ENCODE measurements at places on chromosomes 7 and 10.
A peak's percentile ranks its signal among the peaks of the same experiment; 100 is the strongest.

DNA sequence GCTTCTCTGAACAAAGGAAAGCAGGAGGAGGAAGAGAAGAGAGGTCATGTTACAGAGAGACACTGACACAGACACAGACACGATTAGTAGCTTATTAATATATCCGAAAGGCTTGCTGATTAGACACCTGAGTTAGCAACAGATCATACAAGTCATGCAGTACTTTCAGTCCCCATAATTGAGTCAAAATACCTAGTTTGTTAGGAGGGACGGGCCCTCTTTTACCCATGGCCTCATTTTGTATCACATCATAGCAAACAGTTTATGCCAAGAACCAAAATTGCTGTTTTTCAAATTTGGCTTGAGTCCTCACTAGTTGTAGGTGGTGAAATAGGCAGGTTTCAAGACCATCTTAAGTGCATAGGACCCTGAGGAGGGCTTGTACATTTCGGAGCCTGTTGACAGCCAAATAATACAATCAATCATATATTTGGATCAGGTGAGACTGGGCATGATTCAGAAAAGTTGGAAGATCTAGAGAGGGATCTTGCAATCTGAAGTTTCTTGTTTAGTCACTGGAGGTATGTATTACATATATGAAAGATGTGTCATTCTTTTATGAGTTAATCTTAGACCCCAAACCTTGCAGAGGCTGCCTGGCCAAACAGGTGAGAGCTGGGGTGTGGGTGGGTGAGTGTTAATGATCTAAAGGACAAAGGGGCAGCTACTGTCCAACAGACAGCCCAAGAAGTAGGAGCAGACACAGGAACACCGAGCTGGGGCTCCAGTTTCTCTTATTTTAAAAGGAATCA is 65.4 kb downstream of the PRPF18 start:
- H3K27me3 ChIP-seq: no peaks in the 10 kb centered on the region
- H3K4me3 ChIP-seq: no peak overlapping the region
- no peaks in the 10 kb centered on the region for H3K36me3 ChIP-seq
- DNase-seq: no peak
- H3K27ac ChIP-seq: no peak overlapping the region

GRCh38 chr7:136496551-136496950 is 371.9 kb upstream of the CHRM2 start:
- H3K36me3 ChIP-seq: no peaks in the 10 kb centered on the region
- H3K27me3 ChIP-seq: no peaks in the 10 kb centered on the region
- no peaks in the 10 kb centered on the region for H3K4me1 ChIP-seq
- H3K4me3 ChIP-seq: no peak overlapping the region
- no peak for DNase-seq
- H3K27ac ChIP-seq: no peak overlapping the region

- H3K36me3 ChIP-seq: no peaks in the 10 kb centered on the region
- H3K27me3 ChIP-seq: no peaks in the 10 kb centered on the region
- H3K4me1 ChIP-seq: peaks cover 8% of the 10 kb centered on the region
- no peak overlapping the region for H3K27ac ChIP-seq
Measured at GRCh38 chr7:27921081-27921836, 181.3 kb downstream of the TAX1BP1 start.

DNA sequence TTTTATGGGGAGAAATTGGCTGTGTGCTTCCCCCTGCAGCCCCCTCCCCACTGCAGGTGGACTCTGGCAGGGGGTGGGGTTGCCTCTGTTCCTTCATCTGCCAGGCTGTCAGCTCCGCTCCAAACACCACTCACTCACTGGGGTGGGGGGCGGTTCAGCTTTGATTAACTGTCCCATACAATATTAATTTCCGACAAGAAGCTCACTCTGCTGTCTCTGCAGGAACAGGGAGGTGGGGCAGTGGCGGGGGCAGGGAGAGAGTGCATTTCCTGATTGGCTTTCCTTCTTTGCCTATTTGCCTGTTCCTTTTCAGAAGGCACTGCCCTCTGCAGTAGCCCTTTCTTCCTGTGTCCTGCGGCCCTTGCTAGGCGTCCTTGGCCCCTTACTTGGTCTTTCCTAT is 500.8 kb downstream of the PLXNA4 start:
- H3K4me3 ChIP-seq: no peak overlapping the region
- no peak for DNase-seq
- no peak overlapping the region for H3K27ac ChIP-seq
- no peaks in the 10 kb centered on the region for H3K27me3 ChIP-seq

DNA sequence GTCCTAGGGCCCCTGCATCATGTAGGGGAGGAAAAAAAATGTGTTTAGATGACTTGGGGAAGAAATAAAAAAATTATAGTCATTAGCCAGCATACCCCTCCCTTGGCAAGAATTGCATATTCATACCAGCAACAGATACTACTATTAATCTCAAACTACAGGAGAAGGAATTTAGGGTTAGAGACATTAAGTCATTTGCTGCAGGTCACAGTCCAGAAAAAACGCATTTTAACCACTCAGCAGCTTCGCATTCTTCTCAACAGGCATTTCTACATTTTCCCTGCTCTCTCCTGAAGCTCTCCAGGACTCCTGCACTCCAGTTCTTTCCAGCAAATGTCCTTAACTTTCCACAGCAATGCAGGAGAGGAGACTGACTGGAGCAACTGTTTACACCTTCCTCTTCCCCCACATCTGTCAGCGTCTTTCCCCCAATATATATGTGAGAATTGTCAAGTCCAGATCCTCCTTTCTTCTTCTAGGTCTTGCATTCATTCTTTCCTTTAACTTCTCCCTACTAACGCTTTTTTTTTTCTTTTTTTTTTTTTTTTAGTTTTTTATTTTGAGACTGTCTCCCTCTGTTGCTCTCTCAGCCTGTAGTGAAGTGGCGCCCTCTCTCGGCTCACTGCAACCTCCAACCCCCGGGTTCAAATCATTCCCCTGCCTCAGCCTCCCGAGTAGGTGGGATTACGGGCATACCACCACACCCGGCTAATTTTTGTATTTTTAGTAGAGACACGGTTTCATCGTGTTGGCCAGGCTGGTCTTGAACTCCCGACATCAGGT is 35.6 kb downstream of the PRPS1L1 start:
- no peaks in the 10 kb centered on the region for H3K4me1 ChIP-seq
- peak; percentile 10 for DNase-seq
- no peaks in the 10 kb centered on the region for H3K27me3 ChIP-seq
- no peaks in the 10 kb centered on the region for H3K36me3 ChIP-seq
- H3K27ac ChIP-seq: no peak overlapping the region
- H3K4me3 ChIP-seq: no peak overlapping the region

- no peaks in the 10 kb centered on the region for H3K36me3 ChIP-seq
- H3K27me3 ChIP-seq: no peaks in the 10 kb centered on the region
- no peaks in the 10 kb centered on the region for H3K4me1 ChIP-seq
- no peak overlapping the region for H3K27ac ChIP-seq
- no peak overlapping the region for H3K4me3 ChIP-seq
- no peak for DNase-seq
Measured at GRCh38 chr7:122694697-122695096, 4.2 kb downstream of the RNF133 start.

DNA sequence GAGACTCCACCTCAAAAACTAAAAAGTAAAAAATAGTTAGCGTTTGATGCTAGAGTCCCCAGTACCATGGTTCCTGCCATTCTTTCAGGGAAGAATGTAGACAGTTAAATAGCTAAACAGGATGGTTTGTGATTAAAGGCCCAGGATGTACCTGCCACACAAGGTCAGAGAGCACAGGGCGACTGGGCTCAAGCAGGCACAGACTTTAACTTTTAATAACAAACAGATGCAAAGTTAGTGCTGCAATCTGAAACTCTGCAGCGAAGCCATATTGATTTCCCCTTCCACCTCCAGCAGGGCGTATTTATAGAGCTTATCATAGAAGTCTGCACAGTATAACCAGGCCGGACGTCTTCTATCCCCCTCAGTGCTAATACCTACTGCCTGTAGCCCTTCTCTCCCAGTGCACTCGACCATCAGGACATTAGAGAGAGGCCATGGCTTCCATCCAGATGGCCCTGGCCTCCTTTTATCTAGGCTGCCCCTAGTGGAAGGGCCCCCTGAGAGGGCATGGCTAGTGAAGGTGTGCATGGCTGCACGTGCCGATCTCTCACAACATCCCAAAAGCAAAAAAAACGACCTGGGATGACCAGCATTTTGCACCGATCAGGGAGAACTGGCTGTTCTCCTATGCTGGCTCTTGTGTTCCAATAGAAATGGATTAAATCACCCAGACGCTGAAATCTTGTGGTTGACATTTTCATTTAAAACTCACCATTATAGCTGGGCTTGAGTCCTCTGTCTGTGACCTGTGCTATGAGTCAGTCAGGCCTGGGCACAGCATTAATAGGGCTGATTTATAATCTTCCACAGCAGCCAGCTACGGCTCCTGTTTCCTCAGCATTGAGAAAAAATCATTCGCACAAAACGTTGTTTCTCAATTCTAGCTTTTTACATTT is 7.6 kb upstream of the BAG3 start:
- no peak overlapping the region for H3K27ac ChIP-seq
- no peaks in the 10 kb centered on the region for H3K36me3 ChIP-seq
- no peak overlapping the region for H3K4me3 ChIP-seq
- DNase-seq: no peak
- H3K4me1 ChIP-seq: no peaks in the 10 kb centered on the region

DNA sequence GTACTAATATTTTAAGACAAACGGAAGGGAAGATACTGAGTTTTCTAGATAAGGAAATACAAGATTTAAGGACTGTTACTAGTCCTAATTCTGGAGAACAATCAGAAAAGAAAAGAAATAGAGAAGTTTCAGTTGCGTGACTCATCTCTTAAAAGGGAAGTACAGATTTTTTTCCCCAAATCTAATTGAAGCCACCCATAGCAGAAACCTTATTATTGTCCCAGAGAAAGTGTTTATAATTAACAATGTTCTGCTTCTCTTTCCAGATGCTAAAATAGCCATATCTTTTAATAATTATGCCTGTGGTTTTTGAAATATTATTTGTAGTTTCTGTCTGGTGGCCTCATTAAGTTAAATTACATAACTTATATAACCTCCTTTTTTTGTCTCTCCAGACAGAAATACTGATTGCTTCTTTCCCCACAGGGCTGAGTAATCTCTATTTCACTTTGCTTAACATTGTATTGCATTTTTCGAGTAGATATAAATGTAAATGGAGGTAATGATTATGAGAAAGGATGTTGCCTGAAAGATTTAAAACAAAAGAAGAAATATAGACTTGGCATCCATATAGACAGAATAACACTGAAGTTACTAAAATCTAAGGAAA is 240.7 kb upstream of the MBL2 start:
- no peak for DNase-seq
- H3K4me1 ChIP-seq: peaks cover 10% of the 10 kb centered on the region
- H3K36me3 ChIP-seq: no peaks in the 10 kb centered on the region
- H3K4me3 ChIP-seq: no peak overlapping the region
- H3K27me3 ChIP-seq: no peaks in the 10 kb centered on the region

DNA sequence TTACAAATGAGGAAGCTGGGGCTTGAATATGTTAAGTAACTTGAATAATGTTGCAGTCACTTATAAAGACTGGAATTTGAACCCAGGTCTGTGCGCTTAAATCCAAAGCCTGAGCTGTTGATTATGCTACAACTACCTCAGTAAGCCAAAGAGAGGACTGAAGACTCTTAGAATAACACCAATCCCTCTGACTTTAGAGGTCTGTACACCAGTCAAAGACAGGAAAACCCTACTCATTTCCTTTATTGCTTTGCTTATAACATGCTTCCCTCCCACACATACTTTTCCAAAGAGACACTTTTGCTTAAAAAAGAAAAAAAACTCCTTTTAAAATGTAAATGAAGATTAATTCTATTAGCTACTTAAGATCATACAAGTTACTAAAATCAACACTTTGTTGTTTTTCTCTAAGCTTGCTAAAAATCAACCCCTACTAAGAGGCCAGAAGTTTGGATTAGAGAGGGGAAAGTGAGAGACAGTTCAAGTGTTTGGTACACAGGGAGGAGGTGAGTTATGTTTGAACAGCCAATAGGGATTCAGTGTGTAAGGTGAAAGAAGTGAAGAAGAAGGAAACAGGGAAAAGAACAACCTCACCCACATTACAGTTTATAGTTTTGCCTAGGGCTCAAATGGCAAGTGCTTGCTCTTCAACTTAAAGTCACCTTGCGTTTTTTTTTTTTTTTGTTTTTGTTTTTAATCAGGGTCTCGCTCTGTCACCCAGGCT is 74.8 kb downstream of the MDH2 start:
- no peaks in the 10 kb centered on the region for H3K36me3 ChIP-seq
- H3K4me3 ChIP-seq: no peak overlapping the region
- H3K27ac ChIP-seq: no peak overlapping the region
- H3K27me3 ChIP-seq: no peaks in the 10 kb centered on the region
- peaks cover 7% of the 10 kb centered on the region for H3K4me1 ChIP-seq

DNA sequence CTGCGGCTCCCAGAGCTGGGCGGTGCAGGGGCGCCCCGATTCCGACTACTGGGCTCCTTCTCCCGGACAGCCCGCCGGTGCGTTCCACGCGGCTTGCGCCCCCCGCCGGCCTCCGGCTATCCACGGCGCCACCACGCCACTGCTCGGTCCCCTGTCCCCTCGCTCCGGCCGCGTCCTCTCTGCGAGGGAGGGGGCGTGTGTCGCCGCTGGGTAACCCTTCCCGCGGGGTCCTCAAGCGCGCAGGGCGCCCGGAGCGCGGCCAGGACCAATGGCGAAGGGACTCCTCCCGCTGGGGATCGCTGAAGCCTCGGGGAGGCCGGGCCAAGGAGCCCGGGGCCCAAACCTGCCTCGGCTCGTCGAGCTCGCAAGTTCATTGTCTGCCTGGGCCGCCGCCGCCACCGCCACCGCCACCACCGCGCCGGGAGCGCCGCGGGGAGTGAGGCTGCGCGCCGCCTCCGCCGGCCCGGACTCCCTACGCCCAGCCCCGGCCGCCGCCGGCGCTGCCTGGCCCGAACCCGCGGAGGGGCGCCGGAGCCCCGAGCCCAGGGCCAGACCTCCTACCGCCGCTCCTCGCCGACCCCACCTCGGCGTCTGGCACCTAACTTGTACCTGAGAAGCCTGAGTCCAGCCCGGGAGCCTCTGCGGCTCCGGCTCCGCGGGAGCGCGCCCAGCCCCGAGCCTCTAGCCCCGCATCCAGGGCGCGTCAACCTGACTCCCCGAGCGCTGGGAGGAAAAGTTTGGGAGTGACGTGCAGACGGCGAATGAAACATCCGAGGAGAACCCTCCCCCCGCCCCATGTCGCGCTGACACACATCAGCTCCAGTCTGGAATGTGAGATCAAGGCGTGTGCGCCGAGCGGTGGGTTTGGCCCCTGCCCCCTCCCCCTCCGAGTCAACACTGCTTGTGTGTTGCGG is at the start of gene CHST15:
Gene CHST15, minus strand, starts transcription at position 739 of the 914 bp plus-strand sequence. CDS start 47,386 bp downstream, outside the sequence.
- no peak within 1 kb of the TSS for H3K27ac ChIP-seq
- peaks cover 50% of the 10 kb centered on the region for H3K27me3 ChIP-seq
- peak; percentile 41 for DNase-seq
- H3K4me1 ChIP-seq: peaks cover 12% of the 10 kb centered on the region
- peak within 1 kb of the TSS; percentile 38 for H3K4me3 ChIP-seq

DNA sequence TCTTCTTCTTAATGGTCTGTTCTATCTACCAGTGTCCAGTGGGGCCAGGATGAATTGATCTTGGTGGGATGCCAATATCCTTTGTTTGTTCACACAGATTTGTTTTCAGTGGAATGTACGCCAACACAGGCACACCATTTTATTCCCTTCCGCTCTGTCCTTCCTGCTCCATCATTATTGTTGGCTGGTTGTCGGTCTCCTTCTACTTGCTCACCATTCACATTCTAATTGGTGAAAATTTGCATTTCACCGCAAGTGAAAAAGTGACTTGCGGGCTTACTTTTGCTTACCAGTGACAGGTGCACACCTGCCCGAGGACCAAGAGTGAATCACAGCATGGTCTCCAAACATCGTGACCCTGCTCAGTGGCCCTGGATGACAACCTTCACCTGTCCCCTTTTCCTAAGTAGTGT is 148.3 kb downstream of the NOC3L start:
- H3K27me3 ChIP-seq: peaks cover 2% of the 10 kb centered on the region
- no peaks in the 10 kb centered on the region for H3K4me1 ChIP-seq
- H3K36me3 ChIP-seq: no peaks in the 10 kb centered on the region
- H3K4me3 ChIP-seq: no peak overlapping the region
- no peak for DNase-seq
